ENCODE measurements at places on chromosomes 12 and 14.

DNA sequence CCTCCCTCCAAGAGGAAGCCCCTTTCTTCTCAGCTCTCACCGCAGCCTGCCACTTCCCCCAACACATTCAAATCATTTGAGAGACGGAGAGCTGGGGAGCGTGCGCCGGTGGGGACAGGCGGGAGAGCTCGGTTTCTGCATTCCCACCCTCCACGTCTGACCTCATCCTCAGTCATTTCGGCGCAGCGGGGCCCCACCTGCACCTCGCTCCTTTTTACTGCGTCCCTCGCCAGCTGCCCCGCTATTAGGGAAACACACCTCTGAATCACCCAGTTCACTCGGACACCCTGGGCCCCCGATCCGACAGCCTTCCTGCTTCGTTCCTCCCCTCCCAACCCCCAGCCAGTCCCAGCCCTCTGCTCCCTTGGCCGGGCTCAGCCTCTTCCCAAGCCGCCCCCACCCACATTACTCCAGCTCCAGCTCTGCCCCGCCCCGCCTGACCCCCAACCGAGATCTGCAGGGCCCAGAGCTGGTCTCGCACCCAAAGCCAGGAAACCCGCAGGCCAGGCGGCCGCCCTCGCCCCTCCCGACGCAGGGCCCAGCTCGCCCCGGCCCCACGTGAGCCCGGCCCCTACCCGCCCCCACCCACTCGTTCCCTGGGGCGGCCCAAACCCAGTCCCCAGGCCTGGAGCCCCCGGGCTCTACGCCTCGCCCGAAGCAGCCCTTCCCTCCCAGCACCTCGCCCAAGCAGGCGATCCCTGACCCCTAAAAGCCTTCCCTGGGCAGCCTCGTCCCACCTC, 783 bp downstream of the CORO1C start:
- DNase-seq = peak; percentile 77

GRCh38 chr14:80323038-80323665, 111.8 kb upstream of the DIO2 start:
- DNase-seq = no peak

DNA sequence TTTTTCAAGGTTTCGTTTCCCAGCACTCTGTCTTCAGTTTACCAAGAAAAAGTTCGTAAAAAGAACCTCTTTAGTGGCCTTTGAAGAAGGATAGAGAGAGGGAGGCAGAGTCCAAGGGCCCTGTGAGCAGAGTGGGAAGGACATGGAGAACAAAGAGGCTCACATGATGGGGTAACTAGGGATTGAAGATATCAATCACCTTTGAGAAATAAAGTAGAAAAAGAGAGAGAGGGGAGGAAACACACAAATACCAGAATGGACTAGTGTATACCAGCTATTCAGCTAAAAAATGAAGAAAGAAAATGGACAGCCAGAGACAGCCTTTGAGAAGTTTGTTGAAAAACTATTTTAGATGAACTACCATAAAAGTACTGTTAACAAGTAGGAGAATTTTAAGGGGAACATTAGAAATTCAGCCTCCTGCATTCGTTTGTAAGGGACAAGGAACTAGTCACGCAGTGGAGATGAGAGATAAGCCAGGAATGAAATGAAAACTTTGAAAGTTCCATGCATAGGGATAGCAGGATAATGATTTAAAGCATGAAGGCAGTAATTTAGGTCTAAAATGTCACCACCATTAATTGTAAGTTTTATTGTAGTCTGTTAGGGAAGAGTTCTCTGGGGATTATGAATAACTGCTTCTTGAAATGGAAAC, 82.1 kb downstream of the SPTSSA start:
- no peak for DNase-seq

GRCh38 chr12:100661300-100661951, 87.9 kb downstream of the GAS2L3 start:
- no peak for DNase-seq

- no peak for DNase-seq
These were observed 117.3 kb upstream of the OVCH1 start for GRCh38 chr12:29614694-29615325.

- DNase-seq = no peak
These were observed 295.2 kb downstream of the SLC16A7 start for GRCh38 chr12:59890896-59891579.

GRCh38 chr12:104347374-104348075, 44.0 kb downstream of the EID3 start:
- DNase-seq = no peak

DNA sequence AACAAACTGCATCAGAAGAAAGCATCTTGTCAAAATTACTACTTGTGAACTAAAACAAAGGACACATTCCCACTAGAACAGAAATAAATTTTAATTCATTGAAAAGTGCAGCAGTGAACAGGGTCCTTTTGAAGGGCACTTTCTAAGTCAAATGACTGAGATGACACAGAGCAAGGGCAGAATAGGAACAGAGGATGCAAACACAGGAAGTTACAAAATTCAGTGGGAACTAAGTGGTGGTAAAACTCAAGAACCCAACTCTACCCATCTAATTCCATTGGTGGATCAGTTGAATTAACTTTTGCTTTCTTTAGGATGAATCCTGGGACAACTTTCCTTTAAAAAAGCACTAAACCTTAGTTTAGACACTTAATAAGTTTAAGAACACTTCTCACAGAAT, 45.8 kb downstream of the GNS start:
- no peak for DNase-seq

GRCh38 chr12:100778967-100779590, 15.5 kb upstream of the ANO4 start:
- DNase-seq = no peak

DNA sequence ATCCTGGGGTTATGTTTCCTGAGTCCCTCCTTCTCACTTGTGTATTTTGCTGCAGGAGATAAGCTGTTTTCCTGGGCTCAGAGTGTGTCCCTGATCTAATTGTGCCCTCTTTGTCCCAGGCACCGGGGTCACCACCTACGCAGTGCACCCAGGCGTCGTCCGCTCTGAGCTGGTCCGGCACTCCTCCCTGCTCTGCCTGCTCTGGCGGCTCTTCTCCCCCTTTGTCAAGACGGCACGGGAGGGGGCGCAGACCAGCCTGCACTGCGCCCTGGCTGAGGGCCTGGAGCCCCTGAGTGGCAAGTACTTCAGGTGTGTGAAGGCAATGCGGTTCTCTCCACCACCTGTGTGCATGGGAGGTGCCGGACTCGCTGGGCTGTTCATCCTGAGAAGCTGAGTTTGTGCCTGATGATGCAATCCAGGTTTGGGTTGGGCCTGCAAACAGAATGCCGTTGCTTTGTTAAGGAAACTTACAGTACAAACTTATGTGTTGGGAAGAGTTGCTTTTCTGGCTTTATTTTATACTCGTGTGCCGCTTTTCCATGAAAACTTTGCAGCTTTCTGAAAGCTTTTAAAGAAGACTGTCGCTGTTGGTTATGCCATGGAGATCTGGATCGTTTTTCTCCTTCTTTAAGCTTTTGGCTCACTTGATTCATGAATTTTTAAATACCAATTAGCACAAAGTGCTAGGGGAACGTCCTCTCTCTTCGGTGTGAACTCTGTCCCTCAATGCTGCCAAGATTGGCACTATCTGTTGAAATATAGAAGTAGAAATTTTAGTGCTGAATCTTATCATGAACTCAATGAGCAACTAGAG, 27.6 kb downstream of the RDH12 start:
- no peak for DNase-seq

- no peak for DNase-seq
These were observed 427.8 kb downstream of the BTG1 start for GRCh38 chr12:91717804-91718203.

DNA sequence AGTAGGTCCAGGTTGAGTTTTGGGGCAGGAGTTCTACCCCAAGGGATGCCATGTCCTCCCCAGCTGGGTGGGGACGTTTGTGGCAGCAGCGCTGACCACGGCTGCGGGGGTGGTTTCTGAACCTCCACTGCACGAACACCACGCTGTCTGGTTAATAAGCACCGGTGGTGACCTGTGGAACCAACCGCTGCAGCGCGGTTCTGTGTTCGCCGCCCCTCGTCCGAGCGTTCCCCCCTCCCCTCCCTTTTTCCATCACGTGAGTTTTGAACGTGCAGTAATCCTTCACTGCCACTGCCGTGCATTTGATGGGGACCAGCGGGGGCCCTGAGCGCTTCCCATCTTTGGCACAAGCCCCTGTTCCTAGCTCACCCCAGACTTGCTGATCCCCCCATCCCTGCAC, 6.4 kb upstream of the ADSS1 start:
- DNase-seq = no peak

- DNase-seq = no peak
These were observed 1.7 kb downstream of the ERBB3 start for GRCh38 chr12:56081393-56082347.

DNA sequence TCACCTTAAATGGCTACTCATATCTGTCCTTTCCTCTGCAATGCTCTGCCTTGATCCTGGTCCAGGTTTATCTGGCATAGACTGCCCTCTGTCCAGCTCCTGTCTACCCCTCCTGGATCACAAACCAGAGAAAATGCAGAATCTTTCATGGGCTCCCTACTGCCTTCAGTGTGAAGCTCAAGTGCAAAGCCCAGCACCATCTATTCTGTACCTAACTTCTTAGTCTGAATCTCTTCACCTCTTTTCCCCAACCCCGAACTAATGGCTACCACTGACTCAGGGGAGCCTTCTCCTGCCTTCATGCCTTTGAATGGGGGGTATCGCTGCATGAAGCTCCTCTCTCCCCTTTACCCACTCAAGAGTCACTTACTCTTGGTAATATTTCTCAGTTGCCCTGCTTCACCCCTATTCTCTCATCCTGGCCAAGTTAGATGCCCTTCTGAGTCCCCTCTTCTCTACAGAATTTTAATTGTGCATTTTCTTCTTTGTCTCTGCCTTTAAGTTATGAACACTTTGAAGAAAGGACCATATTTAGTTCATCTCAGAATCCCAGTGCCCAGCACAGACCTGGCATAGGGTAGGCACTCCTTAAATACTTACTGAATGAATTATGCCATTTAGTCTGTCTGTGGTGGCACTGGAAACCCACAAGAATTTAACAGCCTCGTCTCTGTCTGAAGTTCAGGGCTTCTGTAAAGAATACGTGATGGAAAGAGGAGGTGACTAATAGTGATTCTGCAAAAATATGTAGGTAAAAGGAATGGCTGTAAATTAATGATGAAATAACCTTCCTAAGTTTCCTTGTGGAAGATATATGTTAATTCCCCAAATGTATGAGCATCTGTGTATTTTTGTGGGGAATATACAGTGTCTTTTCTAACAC, 191.3 kb upstream of the AMIGO2 start:
- no peak for DNase-seq

DNA sequence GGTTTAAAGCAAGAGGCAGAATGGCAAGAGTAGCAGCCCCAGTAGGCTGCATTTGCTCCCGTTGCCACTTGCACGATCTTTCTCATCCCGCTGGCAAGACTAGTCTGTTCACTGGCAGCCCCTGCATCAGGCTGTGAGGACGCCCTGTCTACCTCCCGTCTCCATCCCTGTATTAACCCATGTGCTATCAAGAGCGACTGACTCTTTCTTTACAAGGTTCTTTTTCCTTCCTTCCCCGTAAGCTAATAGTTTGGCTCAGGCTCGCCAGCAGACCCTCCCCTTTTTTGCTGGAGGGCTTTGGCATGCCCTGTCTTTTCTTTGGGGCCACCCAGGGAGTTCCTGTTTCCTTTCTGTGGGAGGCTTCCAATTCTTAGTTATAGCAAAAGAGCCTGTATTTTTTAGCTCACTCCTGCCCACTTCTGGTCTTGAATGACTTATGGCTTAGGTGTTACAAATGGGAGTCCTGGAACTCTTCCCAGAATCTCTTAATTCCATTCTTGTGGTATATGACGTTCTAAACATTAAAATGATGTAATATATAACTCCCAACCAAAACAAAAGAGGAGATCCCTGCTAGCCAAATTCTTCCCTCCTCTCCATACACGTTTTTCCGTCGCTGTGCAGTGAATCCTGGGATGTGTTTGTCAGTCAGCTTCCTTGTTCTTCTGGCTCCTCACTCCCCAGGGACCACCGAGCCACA, 149.0 kb downstream of the PRKCH start:
- peak; percentile 69 for DNase-seq

DNA sequence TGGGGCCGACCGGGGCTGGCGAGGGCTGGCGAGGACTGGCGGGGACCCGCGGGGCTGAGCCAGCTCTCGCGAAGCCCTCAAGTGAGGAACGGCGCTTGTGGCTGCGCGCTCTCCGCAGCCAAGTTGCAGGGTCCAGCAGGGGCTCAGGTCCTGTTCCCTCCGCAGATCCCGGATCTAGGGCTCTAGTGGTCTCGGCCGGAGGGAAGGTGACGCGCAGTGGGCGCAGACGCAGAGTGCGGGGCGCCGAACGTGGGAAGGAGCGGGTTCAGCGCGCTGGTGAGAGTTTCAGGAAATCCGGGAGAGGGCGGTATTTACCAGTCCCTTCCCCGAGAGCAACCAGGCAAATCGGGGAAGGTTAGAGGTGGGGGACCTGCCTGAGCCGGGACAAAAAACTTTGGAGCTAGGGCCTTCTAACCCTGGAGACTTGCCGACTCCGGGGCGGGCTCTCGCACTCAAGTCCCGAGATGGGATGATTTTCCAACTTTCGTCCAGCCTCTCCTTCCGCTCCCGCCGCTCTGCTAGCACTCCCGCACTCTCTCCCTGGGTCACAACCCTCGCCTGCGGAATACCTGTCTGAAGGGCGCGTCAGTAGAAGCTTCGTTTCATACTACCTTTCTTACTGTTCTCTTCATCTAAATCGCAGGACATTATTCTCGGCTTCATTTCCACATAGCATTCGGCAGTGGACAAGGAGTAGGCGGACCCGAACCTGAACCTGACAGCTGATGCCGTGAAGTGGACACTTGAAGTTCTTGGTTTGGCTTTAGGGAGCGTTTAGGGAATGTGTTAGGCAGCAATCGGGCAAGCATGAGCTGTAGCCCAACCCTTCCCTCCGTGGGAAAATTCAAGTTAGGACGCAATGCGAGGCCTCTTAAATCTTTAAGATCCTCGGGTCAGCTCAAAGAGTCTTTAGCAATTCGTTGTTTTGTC, 13.6 kb upstream of the PAX9 start:
- DNase-seq = peak; percentile 37

DNA sequence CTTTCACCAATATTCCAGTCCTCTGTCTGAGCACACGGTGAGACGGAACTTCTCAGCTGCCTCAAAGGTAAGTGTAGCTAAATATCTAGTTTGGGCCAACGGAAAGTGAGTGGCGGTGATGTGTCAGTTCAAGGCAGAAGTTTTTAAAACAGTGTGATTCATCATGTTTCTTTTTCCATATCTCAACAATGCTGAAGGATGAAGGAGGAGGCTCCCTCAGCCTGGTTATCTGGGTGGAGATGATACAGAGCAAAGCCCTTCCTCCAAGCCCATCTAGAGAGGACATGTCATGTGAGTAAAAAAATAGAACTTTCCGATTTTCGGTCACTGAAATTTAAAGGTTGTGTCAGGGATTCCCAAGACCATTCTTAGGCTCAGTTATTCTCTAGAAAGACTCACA, 13.1 kb upstream of the ANP32D start:
- DNase-seq = no peak

DNA sequence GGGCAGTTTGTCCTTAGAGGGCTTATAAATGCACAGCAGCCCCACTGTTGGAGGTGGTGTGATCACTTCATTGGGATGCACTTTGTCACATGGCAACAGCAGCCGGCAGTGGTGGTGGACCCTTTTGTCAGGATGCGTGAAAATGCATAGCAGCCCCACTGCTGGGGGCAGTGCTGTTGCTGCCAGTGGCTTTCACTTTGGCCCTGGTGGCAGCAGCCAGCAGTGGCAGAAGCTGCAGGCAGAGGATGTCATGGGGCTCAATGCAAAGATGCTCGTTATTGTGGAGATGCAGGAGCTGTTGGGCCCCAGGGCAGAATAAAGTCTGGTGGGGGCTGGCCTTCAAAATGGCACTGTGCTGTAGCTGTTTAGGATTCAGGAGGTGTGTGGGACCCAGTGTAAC, 173.0 kb upstream of the DAAM1 start:
- DNase-seq = no peak

Measured in NCI-H2081 (cell line).